ENCODE measurements at places on chromosomes 16 and 17.
A peak's percentile ranks its signal among the peaks of the same experiment; 100 is the strongest.

DNA sequence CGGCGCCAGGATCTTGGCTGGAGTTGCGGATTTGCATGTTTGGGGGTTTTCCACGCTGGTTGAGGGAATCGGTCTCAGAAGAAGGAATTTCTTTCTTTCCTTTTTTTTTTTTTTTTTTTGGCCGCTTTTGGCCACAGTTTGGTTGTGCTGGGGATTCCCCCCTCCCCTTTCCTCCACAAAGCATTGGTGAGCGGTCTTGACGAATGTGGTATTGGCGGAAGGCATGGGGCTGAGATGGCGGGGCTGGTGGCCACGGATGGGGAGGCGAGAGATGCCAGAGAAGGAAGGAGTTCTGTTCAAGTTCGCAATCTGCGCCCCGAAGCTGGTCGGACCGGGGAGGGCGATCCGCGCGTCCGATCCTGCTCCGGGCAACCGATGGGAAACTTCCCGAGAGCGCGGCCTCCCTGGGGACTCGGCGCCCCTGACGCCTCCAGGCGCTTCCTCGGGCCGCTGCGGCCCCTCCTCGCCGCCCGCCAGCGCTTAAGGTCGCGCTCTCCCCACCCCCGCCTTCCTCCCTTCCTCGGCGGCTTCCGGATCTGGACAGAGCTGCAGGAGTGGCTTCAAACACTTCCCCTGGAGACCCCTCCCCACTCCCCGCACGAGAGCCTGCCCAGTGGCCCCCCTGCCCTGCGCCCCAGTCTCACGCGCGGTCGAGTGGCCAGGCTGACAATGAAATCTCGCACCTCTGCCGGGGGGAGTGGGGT, 43.2 kb downstream of the RAI1 start:
- DNase-seq, result no peak

DNA sequence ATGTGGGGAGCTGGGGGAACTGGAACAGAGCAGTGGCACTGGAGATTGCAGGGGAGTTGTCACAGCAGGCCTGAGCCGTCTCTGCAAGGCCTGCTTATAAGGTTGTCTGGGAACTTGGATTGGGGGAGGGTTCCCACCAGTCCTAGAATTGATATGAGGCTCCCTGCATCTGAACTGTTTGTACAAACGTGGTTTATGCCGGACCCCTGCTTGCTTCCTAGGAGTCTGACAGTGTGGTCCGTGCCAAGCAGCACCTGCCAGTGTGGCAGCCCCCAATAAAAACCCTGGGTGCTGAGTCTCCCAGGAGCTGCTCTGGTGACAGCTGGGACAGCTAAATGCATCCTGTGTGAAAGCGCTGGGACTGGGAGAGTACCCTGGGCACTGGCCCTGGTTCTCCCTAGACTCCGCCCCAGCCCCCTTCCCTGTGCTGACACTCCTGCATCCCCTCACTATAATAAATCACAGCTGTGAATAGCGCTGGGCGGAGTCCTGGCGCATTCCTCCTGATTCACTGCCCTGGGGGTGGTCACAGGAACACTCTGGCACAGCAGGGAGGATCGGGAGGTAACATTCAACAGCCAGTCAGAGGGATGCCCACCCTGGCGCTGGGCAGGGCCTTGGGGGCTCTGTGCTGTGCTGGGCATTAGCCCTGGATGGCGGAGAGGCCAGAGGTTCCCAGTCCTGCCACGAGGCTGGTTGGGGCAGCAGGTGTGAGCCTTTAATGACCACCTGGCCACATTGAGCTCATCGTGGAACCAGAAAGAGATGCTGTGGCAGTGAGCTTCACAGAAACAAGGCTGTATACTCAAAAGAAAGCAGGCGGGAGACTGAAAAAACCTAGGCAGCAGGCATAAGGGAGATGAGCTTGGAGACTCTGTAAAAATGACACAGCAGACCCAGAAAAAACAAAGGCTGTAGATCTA, 45.6 kb downstream of the RMI2 start:
- no peak for DNase-seq

DNA sequence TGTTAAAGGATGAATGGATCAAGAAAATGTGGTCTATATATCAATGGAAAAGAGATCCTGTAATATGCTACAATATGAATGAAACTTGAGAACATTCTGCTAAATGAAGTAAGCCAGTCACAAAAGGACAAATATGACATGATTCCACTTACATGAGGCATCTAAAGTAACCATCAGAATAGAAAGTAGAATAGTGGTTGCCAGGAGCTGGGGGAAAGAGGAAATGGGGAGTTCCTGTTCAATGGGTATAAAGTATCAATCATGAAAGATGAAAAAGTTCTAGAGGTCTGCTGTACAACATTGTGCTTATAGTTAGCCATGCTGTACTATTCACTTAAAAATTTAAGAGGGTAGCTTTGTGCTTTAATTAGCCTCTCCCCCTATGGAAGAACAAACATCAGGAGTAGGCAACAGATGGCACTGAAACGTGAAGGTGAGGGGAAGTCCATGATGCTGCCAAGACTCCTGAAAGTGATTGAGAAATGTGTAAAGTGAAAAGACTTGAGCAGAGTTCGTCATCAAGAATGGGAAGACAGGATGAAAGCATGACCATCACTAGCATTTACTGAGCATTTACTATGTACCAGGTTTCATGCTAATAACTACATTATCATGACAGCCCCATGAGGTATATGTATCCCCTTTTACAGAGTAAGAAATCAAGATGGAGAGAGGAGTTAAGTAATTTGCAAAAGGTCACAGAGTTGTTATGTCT, 167.2 kb downstream of the CYB561 start:
- no peak for DNase-seq

DNA sequence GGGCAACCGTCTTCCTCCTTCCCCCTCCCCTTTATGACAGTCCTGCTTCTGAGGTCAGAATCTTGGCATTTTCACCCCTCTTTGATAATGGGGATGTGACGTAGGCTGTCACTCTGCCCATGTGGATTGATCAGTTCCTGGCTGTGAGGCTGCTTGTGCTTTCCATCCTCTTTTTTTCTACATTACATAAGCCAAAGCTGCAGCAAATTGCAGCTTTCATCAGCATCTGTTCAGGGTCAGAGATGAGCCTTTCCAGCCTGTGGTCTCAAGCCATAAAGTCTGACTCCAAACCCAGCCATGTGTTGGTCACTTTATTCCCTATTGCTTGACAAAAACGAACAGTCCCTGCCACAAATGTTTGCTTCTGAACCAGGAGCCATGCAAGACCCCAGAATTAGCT, 535.1 kb downstream of the CDH11 start:
- no peak for DNase-seq

DNA sequence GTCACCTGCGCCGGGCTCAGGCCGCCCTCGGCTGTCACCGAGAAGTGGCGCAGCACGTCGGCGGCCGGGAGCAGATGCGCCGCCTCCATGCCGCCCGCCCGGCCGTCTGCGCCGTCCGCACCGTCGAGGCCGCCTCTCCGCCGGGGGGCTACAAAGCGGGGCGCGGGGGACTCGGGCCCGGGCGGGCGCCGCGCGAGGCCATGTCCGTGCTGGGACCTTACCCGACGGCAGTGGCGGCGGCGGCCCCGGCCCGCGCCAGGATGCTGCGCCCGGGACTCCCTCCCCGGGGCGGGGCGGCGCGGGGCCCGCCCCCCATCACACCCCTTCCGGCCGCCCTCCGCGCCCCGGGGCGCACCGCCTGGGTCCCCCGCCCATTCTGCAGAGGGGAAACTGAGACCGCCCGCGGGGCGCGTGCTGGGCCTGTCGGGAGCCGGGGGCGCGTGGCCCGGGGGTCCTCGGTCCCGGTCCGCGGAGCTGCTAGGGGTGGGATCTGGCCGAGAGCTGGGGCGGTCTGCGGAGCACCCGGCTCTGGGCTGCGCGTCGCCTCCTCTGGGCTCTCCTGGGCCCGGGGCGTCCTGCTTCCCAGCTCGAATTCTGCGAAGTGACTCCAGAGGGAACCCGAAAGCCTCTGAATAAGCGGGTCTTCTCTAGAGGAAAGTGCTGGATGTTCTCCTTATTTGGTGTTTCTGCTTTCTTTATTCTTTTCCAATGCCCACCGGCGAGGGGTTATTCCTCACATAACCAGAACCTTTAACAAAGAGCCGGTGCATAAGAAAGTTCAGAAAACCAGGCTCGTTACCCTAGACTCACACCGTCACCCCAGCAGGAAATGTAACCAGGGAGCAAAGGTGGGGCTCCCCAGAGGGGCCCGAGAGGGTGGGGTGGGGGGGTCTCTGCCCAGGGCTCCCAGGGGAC, at the start of gene ATP2A3:
Gene ATP2A3, minus strand, starts transcription at position 235 of the 915 bp plus-strand sequence. Its CDS starts 146 bp downstream, at position 89.
- peak; percentile 44 for DNase-seq

GRCh38 chr17:58331815-58332777, 3.5 kb upstream of the TSPOAP1 start:
- peak; percentile 95 for DNase-seq

DNA sequence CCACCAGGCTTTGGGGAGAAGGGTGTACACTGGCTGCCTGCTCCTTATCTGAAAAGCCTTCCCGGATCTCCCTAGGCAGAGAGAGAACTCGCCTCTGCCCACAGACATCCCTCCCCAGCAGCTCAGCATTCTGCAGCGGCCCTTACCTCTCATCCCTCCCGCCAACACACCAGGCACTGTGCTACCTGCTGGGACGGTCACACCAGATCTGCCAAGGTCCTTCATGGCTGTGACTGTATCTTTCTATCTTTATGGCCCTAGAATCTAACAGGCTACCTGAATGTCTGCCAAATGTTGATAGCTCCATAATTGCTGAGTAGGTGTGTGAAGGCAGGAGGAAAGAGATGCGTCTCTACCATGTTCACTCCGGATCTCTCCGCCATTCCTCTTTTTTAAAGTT, 7.9 kb downstream of the TSNAXIP1 start:
- no peak for DNase-seq

GRCh38 chr16:13507530-13507929, 412.4 kb upstream of the ERCC4 start:
- no peak for DNase-seq
